ENCODE measurements at places on chromosomes 1 and 21.

GRCh38 chr1:11472741-11473140 is 6.2 kb upstream of the DISP3 start:
- DNase-seq = no peak

GRCh38 chr1:83631851-83632250 is 367.1 kb downstream of the TTLL7 start:
- no peak for DNase-seq

GRCh38 chr1:162250004-162250730 is 126.5 kb downstream of the SPATA46 start:
- no peak for DNase-seq

- DNase-seq = no peak
Observed at GRCh38 chr1:222910699-222911098, 95.9 kb downstream of the DISP1 start.

- no peak for DNase-seq
Observed at GRCh38 chr21:8993284-8993942, 1528.0 kb upstream of the TPTE start.

GRCh38 chr1:157166590-157166989 is 28.4 kb upstream of the ETV3 start:
- DNase-seq = no peak

GRCh38 chr21:24881506-24881905 is 725.8 kb downstream of the MRPL39 start:
- no peak for DNase-seq

GRCh38 chr1:203189951-203190352 is 3.4 kb upstream of the CHI3L1 start:
- no peak for DNase-seq

GRCh38 chr1:212452323-212453155 is 19.8 kb downstream of the NENF start:
- DNase-seq = no peak

DNA sequence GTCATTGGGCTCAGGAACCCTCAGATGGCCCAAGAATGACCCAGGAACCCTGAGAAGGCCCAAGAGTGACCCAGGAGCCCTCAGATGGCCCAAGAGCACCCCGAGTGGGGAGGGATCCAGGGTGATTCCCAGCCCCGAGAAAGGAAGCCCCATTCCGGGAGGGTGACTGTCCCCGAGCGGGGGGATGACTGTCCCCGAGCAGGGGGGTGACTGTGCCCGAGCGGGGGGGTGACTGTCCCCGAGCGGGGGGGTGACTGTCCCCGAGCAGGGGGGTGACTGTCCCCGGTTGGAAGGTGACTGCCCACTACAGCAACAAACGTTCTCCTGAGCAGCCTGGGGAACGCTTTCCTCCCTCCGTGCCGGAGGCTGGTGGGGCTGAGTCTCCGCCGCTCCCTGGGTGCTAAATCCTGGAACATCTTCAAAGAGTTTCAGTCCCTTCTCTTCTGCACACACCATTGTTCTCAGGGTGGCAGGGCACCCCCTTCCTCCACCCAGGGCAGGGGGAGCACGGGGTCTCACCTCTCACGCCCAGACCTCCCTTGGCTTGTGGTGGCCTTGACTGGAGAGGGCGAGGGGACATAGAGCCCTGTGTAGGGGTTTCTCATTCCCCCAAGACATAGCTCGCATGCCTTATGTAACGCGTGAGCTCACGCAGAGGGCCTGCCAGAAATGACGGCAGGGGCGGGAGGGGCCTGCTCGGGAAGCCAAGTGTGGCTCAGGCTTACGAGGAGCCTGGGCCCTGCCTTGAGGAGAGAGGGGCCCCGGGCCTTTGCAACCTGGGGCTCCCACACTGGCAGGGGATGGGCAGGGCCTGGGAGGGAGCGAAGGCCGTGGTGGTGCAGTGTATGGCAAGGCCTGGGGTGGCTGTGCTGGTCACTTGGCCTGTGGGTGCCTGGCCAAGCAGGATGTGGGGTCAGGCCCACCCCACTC is 14.3 kb upstream of the SKI start:
- DNase-seq = no peak
